Bronchial smooth muscle cell (primary cell): ENCODE measurements at places on chromosomes 6 and 20. TPM values are rescaled to one million over a fixed set of nuclear protein-coding genes. Genes with fewer than 3 reads are reported as not detected.

The MYLK4 gene
- 0.32 and 0.52 TPM in 2 replicates for total RNA-seq

The TMEM244 gene
- total RNA-seq: 0.47 and 0.52 TPM in 2 replicates

The KDM1B gene
- 13.1 and 22.1 TPM in 2 replicates for total RNA-seq

The CLPSL2 gene
- total RNA-seq: not detected in 2 replicates

The MDFI gene
- 0.26 TPM in 1 of 2 replicates, not detected in the other for total RNA-seq
